ENCODE measurements at places on chromosomes 1 and 21. TPM values are rescaled to one million over a fixed set of nuclear protein-coding genes. Genes with fewer than 3 reads are reported as not detected.

Gene TMEM79
- 1.7 TPM for total RNA-seq

Gene B3GALT6
- total RNA-seq, result 39.6 TPM

Gene RXRG
- total RNA-seq, result not detected

DNA sequence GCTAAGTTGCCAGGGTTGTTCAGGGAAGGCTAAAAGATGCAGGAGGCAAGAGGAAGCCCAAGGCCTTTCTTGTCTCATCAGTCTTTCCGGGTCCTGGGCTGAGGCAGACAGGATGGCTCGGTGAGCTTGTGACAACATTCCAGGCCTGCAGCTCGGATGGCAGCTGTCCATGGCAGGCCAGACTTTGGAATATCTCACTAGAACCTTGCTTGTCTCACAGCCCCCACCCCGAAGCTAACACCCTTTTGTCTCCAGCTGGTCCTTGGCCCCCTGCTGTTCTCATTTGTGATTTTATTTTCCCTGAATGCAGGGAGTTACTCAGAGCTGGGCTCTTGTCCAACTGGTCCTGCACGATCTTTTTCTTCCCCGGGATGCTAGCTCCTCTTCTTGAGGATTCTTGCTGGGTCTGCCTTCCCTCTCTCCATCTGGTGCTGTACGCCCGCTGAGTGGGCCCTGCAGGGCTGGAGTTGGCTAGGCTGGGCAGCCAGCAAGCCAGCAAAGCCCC lies 477.2 kb upstream of the CAMK1G start:
- DNase-seq, result no peak

- DNase-seq, result no peak
These were observed 1.3 kb downstream of the ST6GALNAC3 start for GRCh38 chr1:76075877-76076276.

DNA sequence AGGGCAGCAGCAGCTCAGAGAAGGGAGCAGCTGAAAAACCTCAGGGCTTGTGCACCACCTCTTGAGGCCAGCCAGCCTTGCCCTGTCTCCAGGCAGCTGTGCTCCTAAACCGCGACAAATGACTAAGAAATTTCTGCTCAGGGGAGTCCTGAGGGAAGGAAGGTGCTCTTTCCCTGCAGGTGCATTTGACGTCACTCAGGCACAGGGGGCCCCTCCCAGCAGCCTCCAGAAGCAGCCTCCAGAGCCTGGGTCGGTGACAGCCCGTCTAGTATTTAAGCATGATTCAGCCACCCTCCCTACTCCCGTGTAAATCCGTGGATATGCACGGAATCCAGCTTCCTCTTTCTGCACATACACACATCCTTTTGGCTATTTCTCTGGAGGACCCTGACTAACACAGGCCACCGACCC lies 560.5 kb downstream of the KIF26B start:
- DNase-seq, result peak; percentile 26

DNA sequence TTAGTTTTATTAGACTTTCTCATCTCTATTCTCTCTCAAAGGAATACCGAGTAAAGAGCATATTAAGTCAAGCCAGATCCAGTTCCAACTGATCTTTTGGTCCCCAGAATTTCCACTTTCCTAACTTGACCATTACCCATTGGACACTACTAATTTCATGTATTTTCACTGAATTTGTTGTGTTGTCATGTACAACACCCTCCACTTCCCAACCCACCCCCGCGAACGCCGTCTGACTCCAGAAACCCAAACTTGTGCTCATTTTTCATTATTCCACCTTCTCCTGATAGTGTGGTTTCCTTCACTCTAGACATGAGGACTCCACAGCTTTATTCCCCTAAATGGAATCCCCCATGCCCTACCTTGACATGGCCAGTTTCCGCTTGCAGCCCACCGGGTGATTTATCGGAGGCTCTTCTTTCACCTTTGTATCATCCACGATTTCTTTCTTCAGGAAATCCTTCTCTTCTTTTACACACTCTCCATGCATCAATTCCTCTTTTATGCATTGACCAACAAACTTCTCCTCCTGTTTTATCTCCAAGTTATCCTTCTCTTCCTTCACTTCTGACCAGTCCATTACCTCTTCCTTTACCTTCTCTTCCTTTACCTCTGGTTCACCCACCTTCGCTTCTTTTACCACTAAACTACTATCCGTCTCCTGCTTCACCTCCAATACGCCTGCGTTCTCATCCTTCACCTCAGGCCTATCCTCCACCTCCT lies 805 bp downstream of the ZNHIT6 start:
- DNase-seq, result no peak

GRCh38 chr1:45393718-45394302 lies 53.6 kb upstream of the MUTYH start:
- no peak for DNase-seq

DNA sequence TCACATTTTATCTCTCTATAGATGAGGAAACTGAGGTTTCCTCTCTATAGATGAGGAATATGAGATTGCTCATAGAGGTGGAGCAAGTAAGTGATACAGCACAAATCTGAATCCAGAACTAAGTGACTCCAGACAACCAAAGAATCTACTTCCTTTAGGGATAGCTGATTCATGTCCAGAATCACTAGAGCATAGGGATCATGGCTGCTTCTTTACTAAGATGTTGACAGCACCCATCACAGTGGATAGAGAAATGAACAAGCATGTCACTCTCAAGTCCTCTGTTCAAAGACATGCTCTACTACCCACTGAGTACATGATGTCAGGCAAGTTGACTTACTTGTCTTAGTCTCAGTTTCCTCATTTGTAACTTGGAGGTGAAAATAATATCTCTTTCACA lies 116.1 kb upstream of the SPATA6 start:
- DNase-seq, result no peak

Gene IL24
- total RNA-seq, result not detected

Gene S100A2
- total RNA-seq, result 15.4 TPM

Gene MROH7
- not detected for total RNA-seq

Gene CYP4A11
- not detected for total RNA-seq

DNA sequence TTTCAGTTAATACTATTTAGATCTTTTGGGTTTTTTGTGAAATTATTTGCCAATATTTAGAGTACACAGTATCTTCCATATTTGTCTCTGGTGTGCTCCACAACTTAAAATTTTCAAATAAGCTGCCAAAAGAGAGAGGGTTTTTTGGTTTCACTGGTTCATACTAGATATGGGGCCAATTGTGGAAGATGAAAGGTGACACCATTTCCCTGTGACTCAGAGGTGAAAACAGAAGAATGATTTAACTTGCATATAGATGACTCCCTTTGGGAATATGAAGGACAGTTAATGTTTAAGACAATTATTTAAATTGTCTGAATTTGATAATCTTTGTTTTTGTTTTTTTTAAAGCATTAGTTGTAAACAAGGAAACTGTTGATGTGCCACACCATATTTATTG lies 37.5 kb downstream of the IVNS1ABP start:
- DNase-seq, result no peak

Gene URB1
- 13.5 TPM for total RNA-seq

Gene NCMAP
- total RNA-seq, result not detected

DNA sequence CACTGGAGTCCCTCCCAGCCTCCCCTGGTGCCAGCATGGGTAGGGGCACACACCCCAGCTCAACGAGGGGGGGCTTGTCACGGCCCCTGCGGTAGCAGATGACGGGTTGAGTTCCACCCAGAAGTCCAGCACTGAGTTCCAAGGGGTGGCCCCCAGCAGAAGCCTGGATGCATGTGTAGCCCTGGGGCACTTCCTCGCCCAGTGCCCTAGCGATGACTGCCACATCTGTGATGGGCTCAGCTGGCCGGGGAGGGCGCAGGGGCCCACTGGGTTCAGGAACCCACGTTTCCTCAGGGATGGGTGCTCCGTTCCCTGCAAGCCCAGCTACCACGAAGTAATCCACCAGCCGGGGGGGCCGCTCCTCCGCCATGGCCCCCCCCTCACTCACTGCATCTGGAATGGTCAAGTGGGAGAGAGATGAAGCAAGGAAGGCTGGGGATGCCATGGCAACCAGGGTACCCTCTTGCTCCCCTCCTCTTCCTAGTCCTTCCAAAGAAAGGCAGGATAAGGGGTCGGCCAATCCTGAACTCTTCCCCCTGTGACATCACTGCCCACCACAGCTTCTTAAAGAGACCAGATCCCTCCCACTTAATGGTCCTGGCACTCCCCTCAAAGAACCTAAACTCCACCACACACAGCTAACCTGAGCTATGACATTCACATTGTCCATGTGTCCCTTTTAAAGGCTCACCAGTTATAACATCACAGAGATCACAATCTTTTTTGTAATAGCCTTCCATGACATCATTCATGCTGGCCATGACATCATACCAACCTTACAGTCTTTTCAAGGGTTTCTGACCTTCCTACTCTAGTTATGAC lies 2.3 kb downstream of the DENND4B start:
- no peak for DNase-seq

- no peak for DNase-seq
These were observed 115.6 kb downstream of the BRINP2 start for GRCh38 chr1:177286396-177286795.

DNA sequence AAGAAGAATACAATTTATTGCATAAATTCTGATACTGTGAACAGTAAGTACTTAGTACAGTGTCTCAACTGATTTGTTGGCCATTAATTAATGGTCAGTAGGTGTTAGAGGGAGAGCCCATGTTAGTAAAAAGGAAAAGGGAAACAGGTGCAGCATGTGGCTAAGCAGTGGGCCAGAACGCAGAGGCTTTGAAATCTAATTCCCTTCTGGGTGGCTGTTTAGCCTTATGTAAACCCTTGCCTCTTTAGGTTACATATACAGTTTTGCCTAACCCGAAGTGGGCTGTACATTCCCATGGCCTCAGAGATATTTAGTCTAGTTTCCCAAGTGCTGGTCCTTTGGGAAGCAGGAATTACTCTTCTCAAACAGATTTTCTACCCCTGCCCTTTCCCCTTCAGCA lies 43.5 kb upstream of the BCL9 start:
- no peak for DNase-seq

- no peak for DNase-seq
These were observed 8.7 kb downstream of the TRIM11 start for GRCh38 chr1:228397966-228398365.

DNA sequence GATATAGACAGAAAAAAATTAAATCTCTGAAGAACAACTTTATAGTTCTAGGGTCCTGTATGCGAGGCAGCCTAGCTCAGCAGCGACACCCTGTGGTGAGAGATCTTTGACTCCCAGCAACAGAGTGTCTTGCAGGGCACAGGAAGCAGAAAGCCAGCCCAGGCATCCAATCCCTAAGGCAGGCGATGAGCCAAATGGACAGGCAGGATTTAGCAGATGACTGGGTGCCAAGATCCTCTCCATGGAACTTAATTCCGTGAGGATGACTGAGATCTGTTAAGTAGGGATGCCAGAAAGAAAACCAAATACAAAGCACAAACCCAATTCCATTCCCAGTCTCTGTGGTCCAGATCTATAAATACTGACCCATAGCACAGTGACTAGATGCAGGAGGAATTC lies 38.8 kb downstream of the HLCS start:
- DNase-seq, result no peak

Gene PKNOX1
- 12.9 TPM for total RNA-seq

Gene IFFO2
- total RNA-seq, result 18.9 TPM

Gene OR2L8
- total RNA-seq, result not detected

GRCh38 chr1:2989976-2990375 lies 31.3 kb upstream of the ACTRT2 start:
- DNase-seq, result peak; percentile 71

Gene GNAT2
- not detected for total RNA-seq

Gene S100A1
- 1.2 TPM for total RNA-seq

Gene FNDC5
- 4.6 TPM for total RNA-seq

- DNase-seq, result no peak
These were observed 9.5 kb downstream of the CTSK start for GRCh38 chr1:150798525-150798924.

DNA sequence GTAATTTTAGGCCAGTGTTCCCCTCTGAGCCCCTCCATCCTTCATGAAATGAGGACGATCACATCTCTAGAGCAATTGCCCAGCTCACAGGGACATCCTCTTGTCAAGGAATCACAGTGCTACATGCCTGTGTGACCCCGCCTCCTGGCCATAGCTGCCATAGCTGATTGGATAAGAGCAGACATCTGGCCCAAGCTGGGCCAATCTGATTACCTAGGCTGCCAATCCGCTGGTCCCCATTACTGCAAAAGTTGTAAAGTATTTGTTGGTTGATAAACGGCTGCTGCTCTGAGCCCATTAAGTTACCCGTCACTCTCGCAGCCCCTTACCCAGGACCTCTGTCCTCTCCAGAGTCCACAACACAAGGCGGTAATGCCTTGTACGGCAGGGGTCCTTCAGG lies 8.3 kb downstream of the NT5C1A start:
- no peak for DNase-seq

GRCh38 chr1:95509989-95510388 lies 276.0 kb downstream of the RWDD3 start:
- DNase-seq, result no peak

Gene IL20
- not detected for total RNA-seq

GRCh38 chr1:112268408-112268807 lies 127.6 kb upstream of the CTTNBP2NL start:
- no peak for DNase-seq

Gene NEK2
- 3.2 TPM for total RNA-seq

DNA sequence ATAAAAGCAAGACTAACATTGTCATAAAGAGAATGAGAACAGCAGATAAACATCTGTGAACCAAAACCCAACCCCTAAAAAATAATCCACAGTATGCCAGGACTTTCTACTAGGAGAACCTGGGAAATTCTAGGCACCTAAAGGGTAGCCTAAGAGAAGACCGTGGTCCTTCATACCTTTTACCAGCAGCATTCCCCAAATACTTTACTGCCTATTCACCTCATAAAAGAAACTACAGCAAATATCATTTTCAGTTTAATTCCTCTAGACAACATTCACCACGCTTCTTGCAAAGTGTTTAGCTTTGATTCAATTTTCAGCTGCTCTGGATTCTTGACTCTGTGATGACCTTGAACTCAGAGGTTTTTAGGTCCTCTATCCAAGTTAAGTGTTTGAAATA lies 1180.7 kb upstream of the B3GALT2 start:
- DNase-seq, result no peak

GRCh38 chr1:228276174-228276831 lies 68.5 kb downstream of the OBSCN start:
- DNase-seq, result peak; percentile 90

DNA sequence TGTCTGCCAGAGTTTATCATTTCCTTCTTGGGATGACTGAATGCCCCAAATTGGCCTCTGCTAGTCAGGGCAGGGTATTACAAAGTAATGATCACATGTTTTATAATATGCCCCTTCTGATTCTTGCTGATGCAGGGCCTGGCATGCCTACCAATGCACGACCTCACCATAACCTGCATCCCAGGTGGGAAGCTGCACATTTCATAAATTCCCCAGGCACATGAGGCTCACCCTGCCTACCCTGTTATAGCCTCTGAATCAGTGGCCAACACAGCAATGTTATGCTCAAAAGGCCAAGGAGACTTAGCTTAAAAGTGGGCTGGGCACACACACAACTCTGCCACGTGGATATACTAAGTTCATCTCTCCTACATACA lies 28.0 kb upstream of the XPR1 start:
- no peak for DNase-seq

Data from chondrocyte (in vitro differentiated cells).